ENCODE measurements at places on chromosomes 3 and 15. TPM values are rescaled to one million over a fixed set of nuclear protein-coding genes. Genes with fewer than 3 reads are reported as not detected.

DNA sequence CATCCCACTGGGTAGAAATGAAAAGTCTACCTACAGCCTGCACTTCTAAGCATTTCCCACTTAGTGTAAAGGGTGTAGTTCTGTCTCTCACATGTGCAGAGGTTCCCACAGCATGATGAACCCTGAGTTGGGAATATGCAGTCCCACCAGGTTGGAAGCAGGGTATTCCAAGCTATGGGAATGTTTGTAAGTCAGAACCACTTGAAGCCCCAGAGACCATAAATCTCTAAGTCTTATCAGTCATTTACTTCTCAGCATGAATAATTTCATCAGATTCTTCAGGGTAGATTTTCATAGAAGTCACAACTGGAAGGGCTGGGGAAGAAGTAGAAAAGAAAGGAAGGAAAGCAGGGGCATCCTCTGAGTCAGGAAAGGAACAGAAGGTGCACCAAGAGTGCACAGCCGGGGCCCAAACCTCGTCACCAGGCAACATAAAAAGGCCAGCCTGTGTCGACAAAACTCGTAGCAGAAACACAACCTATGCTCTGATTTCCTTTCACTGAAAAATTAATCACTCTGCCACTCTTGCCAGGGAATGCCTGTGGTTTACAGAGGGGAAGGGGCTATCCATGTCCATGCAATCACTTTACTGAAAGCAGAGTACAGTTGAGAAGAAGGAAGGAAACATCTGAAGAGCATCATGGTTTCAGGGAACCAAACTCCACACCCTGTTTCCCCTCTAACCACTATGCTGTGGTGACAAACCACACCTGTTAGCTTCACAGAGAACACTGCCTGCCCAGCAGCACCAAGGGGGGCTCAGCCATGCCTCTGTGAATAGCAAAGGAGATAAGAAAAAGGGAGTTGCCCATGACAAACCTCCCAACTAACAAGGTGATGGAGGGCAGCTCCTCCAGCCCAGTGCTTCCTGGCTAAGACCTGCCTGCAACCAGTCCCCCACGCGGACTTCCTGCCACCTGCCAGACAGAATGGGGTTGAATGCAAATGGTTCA, 40.5 kb downstream of the SH3BP5 start:
- peak; percentile 61 for DNase-seq

- no peak for DNase-seq
These were observed 678.1 kb upstream of the DPPA4 start for GRCh38 chr3:110015231-110015963.

GRCh38 chr3:30554317-30554690, 52.1 kb upstream of the TGFBR2 start:
- no peak for DNase-seq

DNA sequence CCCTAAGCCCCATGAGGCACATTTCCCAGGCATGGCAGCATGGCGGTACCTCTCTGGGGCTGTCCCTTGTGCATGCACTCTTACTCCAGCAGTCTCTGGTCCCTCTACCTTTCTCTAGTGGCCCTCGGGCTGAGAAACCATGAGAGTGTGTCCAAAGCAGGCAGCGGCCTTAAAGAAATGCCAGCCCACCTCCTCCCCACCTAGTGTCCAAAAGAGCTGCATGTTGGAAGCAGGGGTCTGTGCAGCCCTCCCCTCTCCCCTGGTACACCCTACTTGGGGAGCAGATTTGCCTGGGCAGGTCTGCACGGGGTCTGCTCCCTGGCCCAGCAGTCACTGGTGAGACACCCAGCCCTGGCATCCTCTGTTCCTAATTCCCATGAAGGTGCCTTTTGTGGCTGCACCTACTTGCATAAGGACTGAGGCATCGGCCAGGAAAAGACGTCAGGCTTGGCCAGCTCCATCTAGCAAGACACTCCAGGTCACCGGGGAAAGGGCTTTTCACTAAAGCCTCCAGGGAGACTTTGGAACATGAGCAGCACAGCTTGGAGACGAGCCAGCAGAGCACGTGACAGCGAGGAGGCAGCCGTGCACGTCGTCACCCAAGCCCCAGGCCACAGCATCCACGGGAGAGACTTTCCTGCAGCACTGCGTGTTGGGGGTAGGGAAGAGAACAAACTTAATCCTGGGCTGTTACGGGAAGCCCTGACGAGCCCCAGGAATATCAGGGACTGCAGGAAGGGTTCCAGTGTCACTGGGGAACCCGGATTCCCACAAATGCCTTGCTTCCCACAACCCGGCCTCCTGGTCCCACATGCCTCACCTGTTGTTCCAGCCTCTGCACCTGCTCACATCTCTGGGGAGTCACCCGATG, 38.8 kb downstream of the TM2D3 start:
- no peak for DNase-seq

GRCh38 chr15:34953851-34954250, 15.7 kb downstream of the AQR start:
- no peak for DNase-seq

- peak; percentile 95 for DNase-seq
These were observed 542 bp downstream of the PLOD2 start for GRCh38 chr3:146160321-146160963.

GRCh38 chr3:15148614-15149013, 49.7 kb upstream of the RBSN start:
- DNase-seq = no peak

GRCh38 chr3:105755121-105755886, 113.5 kb downstream of the CBLB start:
- DNase-seq = peak; percentile 50

DNA sequence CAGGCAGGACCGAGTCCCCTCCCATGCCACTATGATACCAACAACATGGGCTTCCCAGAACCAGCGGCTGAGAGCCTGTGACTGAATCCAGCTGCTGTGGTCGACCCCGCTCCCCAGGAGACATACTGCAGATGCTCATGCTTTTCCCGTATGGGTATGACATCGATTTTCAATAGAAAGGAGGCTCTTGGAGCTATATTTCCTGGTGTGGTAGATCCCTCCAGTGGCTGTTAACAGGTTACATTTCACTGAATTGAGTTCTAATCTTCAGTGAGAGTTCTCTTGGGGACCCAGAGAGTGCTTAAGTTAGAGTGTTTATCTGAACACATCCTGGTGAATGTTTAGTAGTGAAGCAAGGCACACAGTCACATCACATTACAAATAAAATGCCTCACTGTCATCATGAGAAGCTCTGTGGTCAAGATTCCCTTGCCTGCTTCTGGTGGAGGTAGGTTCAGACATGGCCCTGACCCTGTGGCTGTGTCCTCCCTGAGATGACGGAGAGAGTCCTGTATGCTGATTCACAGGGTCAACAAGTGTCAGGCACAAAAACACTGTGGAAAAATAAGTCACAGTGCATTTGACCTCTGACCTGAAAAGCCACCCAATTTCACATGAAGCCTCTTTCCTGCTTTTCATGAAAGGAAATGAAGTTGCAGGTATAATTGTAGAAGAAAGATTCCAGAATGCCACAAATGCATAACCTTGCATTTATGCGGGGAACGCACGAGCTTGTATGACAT, 110.9 kb downstream of the GABRG3 start:
- DNase-seq = no peak

Gene TGM4
- 0.13 TPM for total RNA-seq

Gene PRR20G
- total RNA-seq = not detected

Gene PLCB2
- total RNA-seq = not detected

Gene TMIE
- total RNA-seq = not detected

Gene CACNA2D2
- total RNA-seq = under 0.01 TPM

Gene NTRK3
- total RNA-seq = not detected
